ENCODE measurements at places on chromosomes 16 and 17.

GRCh38 chr17:64627797-64628196 is 34.3 kb downstream of the SMURF2 start:
- no peak for DNase-seq

DNA sequence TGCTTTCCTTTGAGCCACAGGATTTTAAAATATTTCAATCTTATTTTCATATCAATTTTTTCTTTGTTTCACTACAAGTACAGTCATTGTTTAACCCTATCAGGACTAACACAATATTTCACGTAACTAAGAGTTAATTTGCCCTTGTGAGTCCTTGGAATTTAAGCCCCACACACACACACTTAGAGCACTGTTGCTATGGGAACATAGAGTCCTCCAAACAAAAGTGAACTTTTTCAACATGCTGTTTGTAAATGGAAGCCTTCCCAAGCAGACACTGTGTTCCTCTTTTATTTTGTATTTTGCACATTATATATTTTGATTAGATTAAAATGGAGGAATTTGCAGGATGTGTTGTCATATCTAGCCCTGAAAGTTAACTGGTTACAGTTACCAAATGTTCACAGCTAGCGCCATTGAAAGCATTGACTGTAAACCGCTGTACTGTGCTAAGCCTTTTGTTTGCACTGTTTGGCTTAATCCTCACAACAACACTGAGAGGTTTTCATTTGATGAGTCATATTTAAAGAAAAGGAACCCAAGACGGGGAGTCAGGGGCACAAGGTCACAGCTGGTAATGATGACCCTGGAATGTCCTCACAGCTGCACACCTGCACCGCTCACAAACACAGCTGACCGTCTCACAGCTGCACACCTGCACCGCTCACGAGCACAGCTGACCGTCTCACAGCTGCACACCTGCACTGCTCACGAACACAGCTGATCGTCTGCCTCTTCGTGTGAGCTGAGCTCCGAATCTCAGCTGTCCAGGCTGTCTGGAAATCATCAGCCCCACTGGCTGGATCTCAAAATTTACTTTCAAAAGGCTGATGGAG is 6.3 kb downstream of the HSBP1 start:
- DNase-seq = peak; percentile 40

- DNase-seq = no peak
Observed at GRCh38 chr17:20800146-20800545, 220.6 kb downstream of the CDRT15L2 start.

- peak; percentile 18 for DNase-seq
Observed at GRCh38 chr17:74704544-74704943, 8.2 kb downstream of the CD300LF start.

DNA sequence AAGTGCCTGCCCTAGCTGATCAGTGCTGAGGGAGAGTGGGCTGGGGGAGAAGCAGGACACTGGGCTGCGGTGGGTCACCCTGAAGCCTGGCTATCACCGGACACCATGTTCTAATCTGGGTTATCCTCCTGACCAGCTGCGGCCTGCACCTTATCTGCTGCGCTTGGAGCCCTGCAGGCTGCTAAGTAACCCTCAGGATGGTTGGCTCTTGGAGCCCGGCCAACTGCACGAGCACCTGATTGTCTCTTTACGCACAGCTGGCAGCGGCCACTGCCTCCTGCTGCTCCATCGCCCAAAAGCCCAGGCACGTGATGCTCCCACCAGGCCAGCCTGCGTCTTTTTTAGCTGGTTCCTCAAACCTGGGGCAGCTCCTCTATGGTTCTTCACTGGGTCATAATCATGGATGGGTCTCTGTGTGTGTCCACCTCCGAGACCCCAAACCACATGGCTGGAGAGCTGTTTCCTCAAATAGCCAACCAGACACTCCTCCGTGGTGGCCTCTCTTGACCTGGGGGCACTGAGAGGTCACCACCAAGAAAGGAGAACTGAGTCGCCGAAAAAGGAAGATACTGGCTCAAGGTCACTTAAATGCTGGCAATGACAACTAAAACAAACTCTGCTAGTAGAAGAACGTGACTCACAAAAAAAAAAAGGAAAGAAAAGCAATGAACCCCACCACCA is 21.7 kb downstream of the SPHK1 start:
- peak; percentile 74 for DNase-seq

DNA sequence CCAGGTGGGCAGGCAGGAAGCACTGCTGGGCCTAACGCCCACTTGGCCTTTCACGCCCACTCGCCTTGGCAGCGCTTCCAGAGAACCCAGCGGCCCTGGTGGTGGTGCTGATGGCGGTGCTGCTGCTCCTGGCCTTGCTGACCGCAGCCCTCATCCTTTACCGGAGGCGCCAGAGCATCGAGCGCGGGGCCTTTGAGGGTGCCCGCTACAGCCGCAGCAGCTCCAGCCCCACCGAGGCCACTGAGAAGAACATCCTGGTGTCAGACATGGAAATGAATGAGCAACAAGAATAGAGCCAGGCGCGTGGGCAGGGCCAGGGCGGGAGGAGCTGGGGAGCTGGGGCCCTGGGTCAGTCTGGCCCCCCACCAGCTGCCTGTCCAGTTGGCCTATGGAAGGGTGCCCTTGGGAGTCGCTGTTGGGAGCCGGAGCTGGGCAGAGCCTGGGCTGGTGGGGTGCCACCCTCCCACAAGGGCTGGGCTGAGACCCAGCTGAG is 64.7 kb downstream of the MRC2 start:
- no peak for DNase-seq

DNA sequence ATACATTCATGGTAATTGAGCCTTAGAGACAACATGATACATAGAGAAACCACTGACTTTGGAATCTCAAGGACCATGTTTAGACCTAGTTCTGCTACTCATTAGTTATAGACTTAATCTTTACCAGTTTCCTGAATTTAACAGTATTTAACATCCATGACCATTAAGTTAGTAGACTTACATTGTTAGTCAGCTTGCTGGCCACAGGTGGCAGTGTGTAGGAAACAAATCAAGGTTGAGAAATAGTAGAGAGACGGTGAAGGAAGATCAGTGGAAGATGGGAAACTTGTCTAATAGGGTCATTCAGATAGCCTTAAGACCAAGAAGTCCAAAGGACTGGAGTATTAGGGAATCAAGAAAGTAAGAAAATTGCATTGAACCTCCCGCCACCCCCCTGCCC is 31.0 kb downstream of the OMG start:
- no peak for DNase-seq

DNA sequence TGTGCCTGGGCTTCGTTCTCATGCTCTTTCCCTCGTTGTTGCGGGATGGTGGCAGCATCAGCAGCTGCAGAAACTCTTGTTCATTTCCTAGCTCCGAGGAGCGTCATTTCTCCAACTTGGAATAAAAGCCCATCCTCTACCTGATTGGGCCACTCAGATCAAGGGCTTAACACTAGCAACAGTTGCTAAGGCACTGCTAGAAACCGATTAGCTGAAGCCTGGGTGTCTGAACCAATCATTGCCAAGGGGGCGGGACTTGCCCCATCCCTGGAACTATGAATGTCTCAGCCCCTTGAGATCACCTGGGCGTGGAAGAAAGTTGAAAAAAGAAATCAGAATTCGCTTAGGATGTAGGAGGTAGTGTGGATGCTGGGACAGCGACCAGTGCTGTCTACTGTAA is 145.3 kb downstream of the FOXL1 start:
- no peak for DNase-seq

DNA sequence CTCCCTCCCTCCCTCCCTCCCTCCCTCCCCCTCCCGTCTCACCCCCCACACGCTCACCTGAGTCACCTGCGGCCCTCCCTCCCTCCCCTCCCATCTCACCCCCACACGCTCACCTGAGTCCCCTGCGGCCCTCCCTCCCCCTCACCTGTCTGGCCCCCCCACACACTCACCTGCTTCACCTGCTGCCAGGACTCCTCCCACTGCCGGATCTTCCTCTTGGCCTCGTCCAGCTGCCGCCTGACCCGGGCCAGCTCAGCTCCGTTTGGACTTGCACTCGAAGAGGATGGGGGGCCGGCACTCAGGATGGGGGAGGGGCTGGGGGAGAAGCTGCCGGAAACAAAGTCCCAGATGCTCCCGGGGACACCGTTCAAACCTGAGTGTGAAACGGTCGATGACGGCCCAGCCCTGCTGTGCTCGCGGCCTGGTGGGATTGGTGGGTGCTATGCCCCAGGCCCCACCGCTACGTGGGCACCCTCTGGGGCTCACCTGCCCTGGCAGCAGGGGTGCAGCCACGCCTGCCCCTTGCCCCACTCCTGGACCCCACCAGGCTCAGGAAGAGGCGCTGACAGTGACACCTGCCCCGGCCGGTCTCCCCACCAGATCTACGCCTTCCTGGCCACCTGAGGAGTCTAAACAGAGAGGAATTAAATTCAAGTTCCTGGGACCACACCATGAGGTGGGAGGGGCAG is 15.9 kb downstream of the GNPTG start:
- peak; percentile 20 for DNase-seq

DNA sequence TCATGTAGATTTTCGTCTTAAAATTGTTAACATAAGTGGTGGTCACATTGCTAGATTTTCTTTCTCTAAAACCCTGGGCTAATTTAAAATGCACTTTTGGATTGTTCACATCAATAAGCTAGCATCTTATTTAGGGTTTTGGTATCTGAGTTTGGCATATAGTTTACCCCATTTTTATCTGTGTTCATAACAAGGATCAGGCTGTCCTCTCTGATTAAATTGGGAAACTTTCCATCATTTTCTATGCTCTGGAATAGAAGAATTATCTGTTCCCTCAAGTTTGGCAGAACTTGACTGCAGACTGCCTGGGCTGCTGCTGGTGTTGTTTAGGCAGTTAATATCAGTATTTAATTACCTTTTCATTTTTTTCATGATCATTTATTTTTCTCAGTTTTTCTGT is 1.8 kb downstream of the SPECC1 start:
- peak; percentile 30 for DNase-seq

DNA sequence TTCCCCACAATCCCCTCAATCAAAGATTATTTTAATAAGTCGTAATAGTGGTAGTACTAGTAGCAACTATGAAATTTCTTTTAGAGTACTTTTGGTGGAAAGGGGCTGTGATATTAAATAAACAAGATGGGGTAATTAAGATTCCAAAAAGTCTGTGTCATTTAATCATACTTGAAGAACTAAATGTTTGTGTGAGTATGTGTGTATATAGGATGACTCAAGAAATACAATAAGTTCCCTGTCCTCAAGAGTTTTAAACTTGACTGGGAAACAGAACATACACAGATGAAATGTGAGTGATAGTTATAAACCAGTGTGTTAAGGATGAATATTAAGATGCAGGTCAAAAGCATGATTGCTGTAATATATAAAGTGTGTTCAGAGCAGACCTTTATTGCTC is 2.3 kb downstream of the ALDH3A2 start:
- no peak for DNase-seq

- no peak for DNase-seq
Observed at GRCh38 chr17:9432134-9432885, 143.3 kb downstream of the STX8 start.

GRCh38 chr17:77422104-77422747 is 281.5 kb downstream of the SEC14L1 start:
- no peak for DNase-seq

GRCh38 chr16:82236875-82237274 is 66.9 kb upstream of the MPHOSPH6 start:
- no peak for DNase-seq

- DNase-seq = no peak
Observed at GRCh38 chr16:86050111-86050510, 151.1 kb downstream of the IRF8 start.

GRCh38 chr17:57415751-57416207 is 159.5 kb downstream of the MSI2 start:
- DNase-seq = no peak

DNA sequence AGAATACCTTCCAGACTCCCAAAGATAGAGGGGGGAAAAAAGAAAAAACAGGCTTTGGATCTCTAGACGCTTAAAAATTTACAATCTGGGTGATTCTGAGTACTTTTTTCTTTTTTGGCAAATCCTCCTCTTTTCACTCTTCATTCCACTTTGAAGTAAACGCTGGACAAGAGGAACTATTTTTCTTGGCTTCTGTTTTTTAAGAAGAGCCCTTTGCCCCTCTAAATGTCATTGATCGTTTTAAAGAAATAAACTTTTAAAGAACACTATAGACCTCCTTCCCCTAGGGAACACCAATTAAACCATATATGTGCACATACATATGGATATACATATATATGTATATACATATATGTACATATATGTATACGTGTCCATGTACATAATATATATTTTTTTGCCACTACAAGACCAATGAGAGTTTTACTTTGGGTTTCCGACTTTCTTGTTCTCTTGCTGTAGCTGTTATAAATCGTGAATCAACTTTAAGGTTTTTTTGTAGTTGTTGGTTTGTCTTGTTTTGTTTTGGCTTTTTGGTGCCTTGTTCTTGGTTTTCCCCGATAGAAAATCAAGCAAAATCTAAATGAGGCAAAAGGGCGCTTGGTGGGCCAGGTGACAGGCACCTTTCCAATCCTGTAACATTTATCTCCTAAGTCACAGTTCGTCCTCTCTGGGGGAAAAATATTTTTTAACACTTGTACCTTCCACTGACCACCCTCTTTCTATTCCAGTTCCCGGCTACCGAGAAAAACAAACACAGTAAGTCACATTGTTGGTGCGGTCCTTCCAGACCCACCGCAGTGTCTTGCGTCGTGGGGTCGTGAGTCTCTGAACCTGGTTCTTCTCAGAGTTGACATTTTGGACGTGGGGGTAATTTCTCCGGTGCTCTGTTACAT is 4.4 kb downstream of the FOXF1 start:
- DNase-seq = no peak

DNA sequence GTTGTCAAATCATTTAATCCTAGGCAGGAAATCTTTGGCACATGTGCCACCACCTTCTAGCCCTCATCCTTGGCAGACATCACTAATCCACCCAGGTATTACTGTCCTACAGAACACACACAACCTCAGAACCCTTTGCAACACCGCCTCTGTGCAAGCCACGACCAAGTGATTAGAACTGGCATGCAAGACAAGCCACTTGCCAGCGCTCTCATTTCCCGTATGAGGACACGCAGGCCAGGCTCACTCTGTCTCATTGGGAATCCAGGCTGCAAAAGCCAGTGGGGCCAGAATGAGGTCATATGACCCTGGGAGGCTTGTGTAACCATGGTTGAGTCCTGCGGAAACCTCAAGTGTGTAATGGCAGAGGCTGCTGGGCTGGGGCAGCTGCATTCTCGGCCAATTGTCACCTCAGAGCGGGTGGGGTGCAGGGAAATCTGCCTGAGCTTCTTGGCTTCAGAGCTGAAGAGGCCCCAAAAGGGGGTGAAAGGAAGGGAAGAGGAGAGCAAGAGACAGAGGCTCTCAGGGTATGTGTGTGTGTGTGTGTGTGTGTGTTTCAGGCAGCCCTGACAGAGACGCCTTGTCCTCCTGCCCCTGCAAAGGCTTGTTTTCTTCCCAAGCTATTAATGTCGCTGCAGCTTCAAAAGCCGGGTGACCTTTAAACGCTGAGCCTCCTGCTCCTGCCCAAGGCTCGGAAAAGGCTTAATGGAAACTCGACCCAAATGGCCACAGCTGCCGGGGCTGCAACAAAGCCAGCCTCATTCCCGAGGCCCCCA is 43.2 kb upstream of the MRPS23 start:
- peak; percentile 66 for DNase-seq

GRCh38 chr17:38674014-38674748 is 576 bp downstream of the EPOP start:
- DNase-seq = no peak

DNA sequence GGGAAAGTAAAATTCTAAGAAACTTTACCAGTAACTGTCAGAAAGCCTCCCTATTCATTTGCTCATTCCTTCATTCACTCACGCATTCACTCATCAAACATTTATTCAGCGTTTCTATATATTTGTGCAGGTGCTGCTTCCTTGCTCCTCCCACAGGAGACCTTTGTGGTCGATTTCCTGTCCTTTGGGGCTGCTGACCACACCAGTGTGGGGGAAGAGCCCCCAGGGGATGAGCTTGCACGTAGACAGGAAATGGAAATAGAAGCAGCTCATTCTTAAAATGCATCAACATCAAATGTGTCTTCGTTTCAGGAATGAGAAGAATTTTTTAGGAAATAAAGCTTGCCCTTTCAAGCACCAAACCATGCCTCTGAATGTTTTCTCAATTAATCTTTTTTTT is 9.6 kb downstream of the PIK3R6 start:
- DNase-seq = no peak
